AML-193 (cell line): ENCODE measurements at places on chromosomes 1 and 21.

GRCh38 chr1:118249641-118250040 lies 64.6 kb upstream of the SPAG17 start:
- no peak for DNase-seq

DNA sequence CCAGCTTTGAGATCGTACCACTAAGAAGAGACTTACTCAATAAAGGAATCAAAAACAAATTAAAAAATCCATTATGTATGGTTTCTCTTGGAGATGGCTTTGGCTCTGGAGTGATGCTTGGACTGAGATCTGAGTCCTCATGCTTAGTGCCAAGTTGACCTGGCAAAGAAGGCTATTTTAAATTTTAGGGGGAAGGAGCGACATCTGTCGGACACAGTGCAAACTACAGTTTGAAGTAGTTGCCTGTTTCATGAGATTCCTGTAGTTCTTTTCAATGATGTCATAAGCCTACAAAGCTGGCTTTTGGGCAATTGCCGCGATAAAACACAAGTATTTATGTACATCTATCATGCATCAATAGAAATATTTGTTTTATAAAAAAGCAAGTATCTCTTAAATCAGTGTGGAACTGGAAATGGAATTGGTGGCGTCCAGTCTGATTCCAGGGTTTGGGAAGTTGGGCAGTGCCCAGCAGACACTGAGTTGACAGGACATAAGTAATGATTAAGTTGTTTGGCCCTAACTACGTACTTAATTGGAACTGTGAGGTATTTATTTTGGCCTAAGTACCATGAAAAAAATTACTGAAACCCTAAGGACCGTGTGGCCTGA lies 50.0 kb downstream of the TBCE start:
- DNase-seq: peak; percentile 65

DNA sequence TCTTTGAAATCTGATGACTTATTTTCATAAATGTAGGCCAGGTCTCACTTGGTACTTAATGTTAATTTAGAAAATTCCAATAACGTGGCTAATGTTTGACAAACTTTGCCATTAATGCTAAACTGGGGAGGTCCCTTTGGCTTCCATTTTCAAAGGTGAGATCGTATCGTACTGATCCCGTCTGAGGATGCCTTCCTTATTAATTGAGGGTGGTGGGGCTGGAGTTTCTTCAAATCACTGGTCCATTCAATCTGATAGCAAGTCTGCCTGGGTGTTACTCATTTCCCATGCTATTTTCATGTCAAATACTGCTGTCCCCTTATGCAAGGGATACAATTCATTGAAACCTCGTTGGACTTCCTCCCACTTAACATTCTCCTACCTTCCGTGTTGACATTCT lies 327.1 kb downstream of the DISC1 start:
- no peak for DNase-seq

DNA sequence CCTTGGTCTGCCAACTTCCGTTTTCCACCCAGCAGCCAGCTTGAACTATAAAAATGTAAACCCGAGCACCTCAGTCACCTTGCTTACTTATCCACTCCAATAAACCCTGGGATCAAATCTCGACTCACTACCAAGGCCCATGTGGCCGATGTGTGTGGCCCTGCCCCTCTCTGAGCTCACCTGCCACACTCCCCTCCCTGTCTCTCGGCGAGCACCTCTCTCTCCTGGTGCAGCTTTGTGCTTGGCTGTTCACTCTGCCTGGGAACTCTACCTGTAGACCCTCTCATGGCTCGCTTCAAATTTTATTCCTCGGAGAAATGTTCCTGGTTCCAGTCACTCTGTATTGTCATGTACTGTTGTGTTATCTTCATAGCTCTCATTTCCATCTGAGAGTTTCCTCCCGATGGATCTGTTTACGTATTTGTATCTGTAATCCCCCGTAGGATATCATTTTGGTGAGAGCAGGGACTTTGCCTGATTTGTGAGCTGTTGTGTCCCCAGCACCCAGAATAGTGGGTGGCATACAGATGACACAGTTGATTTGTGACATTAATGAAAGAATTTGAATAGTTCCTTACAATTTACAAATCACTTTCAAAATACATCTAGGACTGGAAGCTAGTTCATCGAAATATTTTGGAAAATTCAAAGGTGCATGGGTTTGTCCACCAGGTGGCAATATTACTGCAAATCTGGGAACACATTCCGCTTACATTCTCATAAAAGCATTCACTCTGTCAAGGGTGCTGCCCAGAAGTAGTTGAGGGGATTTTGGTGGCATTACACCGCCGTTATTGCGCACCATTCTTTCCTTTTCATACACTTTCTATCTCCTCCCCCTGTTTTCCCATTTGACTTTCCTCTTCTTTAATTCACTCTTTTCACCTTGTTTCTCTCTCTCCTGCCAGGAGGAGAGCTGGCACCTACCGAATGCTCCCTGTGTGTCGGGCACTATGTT lies 95.3 kb downstream of the ABCA4 start:
- DNase-seq: peak; percentile 24

- no peak for DNase-seq
These were observed 43.2 kb upstream of the POFUT2 start for GRCh38 chr21:45330851-45331261.

DNA sequence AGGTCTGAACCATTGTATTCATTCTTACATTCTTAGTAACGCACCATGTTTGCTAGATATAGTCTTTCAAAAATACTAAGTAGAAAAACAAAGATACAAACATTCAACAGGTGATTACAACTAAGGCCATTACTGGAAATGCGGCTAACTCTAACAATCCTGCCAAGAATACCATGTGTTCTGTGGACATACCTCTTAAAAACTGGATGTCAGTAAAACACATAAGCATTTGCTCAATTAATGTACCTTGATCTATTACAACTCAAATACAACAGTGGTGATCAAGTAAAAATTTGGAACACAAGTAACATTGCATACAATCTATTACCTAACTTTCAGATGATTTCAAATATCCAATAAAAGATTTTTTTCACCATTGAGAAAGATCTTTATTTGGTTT lies 15.4 kb downstream of the ANGPTL3 start:
- no peak for DNase-seq

DNA sequence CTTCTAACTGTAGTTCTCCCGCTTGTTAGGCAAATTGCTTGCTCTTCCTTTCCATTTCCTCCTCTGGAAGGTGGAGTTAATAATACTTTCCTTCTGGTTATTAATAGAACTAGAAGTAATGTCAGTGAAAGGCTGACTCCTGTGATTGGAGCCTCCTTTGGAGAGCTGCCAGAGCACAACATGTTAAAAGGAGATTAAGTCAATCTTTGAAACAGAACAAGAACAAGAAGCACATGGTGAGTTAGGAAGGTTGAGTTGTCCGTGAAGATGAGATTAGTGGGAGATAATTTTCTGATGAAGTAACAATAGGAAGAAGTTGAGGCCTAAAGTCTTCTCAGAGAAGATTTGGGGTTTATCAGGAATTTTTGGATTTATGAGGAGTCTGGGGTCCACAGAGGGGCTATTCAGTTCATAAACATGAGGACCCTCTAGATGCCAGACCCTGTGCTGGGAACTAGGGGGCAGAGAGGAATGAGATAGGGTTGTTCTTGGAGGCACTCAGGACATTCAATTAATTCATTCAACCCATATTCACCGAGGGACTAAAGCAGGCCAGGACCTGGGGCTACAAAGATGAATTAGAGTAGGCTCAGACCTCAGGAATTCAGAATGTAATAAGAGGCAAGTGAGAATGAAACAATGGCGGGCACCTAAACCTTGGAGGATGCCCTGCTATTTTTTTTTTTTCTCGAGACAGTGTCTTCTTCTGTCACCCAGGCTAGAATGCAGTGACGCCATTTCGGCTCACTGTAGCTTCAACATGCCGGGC lies 40.7 kb upstream of the DHCR24 start:
- no peak for DNase-seq

GRCh38 chr1:76281306-76281705 lies 206.8 kb downstream of the ST6GALNAC3 start:
- DNase-seq: no peak

DNA sequence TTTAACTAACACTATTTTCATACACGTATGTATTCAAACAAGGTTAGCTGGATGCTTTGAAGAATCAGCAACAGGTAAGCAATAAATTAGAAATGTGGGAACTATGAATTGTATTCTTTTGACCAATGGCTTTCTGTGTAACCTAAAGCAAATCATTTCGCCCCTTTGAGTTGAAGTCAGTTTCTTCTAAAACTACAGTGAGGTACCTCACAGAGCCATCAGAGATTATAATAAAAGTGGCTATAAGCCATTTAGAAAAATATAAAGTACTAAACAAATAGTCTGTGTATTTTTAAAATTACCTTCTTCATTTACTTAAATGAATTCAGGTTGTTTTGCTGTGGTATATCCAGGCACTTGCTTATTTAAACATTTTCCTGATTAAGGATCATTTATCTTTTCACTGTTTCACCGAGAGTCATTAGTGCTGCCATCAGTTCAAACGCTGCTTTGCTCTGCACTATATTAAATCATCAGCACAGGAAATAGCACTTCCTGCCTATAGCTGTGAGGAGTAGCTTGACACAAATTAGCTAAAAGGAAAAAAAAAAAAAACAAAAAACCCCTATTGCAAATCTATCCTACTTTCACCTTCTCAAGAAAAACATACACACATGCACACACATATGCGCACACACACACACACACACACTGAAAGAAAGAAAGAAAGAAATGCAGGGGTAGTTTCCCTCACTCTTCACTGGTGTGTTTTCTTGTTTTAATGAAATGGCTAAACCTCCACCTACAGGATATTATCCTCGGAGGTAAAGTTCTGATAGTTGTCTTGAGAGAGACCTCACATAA lies 39.8 kb upstream of the C1orf105 start:
- no peak for DNase-seq

- DNase-seq: no peak
These were observed 264.7 kb downstream of the PBX1 start for GRCh38 chr1:164823486-164824279.

GRCh38 chr21:29676395-29676794 lies 263.4 kb downstream of the GRIK1 start:
- DNase-seq: no peak
